ENCODE measurements at places on chromosomes 13 and 19.
A peak's percentile ranks its signal among the peaks of the same experiment; 100 is the strongest.

DNA sequence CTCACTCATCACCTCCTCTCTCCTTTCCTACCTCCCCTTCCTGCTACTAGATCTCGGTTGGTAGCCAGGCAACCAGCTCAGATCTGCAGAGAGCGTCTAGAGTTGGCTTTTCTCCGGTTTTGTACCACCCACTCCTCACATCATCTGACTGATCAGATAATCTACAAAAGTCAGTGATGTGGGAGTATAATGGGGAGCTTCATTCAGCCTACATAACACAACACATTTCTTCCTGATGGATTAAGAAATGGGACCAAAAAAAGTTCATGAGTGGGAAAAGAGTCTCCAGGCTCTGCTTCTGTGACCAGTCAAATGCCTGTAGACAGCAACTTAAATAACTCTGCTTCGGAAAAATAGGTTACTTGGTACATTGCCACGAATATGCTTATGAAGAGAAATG, 279.8 kb downstream of the DCLK1 start:
- DNase-seq, result no peak

- no peak for DNase-seq
Observed at GRCh38 chr13:60158321-60158801, 5.4 kb downstream of the DIAPH3 start.

DNA sequence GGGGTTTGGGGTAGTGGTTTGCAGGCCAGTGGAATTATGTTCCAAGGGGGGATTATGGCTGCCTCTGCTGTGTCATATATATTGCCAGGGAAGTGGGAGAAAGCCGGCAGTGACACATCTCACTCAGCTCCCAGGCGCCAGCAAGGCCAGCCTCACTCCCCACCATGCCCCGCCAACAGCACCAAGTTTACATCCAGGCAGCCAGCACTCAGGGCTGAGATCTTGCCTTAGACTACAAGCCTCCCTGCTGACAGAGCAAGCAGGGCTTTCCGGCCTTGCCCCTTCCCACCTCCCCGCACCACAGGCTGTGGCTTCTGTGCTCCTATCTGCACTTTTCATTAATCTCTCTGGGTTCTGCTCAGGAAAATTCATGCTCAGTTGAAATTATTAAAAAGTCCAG, 385.1 kb downstream of the MZT1 start:
- DNase-seq, result no peak

- DNase-seq, result peak; percentile 83
Observed at GRCh38 chr19:16862826-16863415, 25.9 kb upstream of the F2RL3 start.

DNA sequence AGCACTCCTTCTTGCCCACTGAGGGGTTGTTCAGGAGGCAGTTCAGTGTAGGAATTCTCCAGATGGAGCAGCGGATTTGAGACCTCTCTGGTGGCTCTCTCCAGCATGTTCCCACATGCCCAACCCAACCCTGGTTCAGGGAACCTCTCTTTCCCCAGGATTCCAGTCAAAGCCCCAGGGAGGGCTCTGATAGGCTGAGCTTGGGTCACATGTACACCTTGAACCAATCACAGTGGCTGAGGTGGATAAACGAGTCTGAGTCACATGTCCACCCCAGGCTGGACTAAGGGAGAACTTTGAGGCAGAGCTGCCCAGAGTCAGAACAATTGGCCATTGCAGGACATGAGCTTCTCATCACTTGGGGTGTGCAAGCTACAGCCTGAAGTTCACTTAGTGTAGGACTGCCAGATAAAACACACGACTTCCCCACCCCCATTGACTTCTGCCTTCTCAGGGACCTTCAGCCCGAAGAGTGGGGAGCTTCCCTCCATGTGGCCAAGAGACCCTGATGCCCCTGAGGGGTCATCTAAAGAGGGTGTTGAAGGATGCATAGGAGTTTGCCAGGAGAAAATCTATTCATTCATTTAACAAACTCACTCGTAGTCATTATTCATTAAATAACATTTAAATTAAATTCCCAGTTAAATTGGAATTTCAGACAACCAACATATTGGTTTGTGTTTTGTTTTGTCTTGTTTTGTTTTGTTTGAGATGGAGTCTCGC, 4.0 kb upstream of the MAST3 start:
- DNase-seq, result peak; percentile 49

DNA sequence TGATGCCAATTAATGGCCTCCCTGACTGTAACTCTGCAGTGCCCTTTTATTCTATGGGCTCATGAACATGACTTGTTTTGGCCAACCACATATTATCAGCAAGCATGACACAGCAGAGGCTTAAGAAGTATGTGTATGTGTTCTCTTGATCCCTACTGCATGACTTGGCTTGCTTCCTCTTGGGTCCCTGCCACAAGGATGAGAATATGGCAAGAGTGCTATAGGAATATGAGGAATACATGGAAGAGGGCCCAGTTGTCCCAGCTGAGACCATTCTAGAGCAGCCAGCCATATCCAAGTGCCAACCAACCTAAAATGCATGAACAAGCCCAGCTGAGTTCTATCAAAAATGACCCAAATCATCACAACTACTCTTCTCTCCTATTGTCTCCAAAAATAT, 576.7 kb upstream of the PCDH9 start:
- no peak for DNase-seq

DNA sequence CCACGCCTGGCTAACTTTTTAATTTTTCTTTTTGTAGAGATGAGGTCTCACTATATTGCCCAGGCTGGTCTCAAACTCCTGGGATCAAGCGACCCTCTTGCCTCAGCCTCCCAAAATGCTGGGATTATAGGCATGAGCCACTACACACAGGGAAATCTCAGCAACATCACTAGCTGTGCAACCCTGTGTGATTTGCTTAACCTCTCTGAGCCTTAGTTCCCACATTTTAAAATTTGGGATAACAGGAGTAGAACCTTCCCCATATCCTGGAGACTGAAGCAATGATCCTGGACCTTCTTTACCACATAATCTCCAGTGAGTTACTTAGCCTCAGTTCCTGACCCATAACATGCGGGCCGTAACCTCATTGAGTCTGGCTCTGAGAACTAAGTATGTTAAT, 139.1 kb downstream of the IER2 start:
- DNase-seq, result no peak

- DNase-seq, result no peak
Observed at GRCh38 chr13:113969311-113969972, 4.4 kb downstream of the C13orf46 start.

- DNase-seq, result no peak
Observed at GRCh38 chr13:99429670-99430069, 71.6 kb upstream of the TM9SF2 start.

GRCh38 chr19:38020311-38020710, 113.3 kb downstream of the SIPA1L3 start:
- peak; percentile 92 for DNase-seq

GRCh38 chr13:41107104-41107571, 25.5 kb downstream of the KBTBD6 start:
- no peak for DNase-seq

DNA sequence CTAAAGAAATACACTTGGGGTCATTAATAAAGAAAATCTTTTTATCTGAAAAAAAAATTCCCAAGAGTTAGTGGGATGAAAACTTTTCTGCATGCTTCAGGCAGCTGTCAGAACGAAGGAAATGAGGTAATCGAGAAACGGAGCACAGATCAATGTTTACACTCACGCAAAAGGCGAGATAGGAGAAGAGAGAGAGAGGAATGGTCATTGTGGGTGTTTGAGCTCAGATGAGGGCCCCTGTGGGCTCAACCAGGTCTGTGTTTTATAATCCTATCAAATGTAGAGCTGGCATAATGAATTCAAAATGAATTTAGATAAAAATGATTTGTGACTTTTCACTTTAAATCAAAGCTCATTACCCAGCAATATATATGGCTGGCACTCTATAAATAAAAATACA, 6.3 kb upstream of the RXFP2 start:
- DNase-seq, result no peak

DNA sequence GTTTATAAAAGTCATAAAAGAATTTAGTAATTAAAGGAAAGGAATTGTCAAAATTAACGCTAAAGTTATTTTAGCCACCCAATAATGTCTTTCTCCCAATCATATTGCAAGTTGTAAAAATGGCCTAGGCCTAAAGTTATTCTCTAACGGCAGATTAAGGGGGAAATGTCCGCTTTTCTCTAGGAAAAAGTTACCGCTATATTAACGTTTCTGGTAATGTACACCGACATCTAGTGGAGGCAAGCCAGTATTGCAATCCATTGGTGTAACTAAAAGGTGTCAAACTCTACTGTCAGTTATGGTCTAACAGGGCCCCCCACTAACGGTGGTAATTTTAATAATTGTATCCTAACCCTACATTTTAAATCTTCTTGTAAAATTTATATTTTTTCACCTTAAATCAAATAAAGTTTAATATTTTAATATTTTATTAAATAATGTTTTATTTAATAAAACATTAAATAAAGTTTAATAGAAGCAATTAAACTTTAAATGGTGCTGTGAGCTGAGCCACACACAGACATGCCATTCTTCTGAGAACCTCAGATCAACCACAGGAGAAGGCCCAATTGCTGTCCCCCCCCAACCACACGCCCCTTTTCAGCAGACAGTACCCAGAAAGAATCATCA, 35.9 kb upstream of the ZSCAN5A start:
- DNase-seq, result peak; percentile 61

DNA sequence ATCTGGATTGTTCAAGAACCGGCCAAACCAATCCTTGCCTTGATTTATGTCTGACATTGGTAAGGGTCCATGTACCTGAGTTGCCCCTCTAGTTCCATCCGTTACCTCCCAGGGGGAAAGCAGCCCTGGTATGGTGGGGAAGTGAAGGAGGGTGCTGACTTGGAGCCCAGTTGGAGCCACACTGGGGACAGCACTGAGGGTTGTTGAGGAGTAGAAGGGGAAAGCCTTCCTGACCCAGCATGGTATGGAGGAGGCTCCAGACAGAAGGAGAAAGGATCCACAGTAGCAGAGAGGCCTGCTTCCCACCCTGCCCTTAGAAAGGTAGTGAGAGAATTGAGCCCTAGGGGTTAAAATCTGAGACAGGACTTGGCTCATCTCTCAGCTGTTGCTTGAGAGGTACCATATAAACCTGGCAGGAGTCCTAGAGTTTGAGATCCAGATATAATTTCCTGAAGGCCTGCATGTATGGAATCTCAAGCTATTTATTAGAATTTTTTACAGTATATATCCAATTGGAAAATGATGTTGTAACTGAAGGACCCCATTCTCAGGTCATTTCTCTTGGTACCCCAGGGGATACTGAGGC, 16.7 kb upstream of the FCGBP start:
- no peak for DNase-seq

- no peak for DNase-seq
Observed at GRCh38 chr19:4196009-4196408, 13.5 kb downstream of the ANKRD24 start.

DNA sequence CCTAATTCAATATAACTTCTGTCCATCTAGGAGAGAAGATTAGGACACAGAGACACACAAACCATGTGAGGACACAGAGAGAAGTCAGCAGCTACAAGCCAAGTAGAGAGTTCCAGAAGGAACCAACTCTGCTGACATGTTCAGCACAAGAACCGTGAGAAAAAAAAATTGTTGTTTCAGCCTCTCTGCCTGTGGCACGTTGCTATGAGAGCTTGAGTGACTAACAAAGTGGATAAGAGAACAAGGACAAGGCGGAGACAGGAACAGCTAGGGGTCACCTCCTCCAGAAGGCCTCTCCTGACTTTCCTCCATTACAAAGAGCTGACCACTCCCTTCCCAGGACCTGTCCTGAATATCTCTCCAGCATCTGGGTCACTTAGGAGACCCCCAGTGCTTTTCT, 5.6 kb upstream of the SIGLEC12 start:
- no peak for DNase-seq

GRCh38 chr13:112331675-112332074, 44.5 kb upstream of the SPACA7 start:
- no peak for DNase-seq

DNA sequence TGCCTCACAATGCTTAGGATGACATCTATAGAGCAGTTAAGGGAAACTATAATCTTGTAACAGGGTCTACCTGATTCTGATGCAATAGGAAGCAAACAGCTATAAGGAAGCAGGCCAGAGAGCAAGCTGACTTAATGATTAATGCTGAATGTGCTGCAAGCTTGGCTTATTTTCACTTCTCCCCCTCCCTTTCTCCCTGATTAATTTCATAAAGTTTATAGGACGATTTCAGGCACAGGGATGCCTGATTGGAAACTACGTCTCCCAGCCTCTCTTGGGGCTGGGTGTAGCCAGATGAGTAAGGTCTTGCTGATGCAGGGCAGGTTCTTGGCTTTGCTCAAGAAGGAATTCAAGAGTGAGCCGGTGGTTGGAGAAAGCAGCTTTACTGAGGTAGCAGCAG, 82.8 kb upstream of the MRI1 start:
- DNase-seq, result no peak

- no peak for DNase-seq
Observed at GRCh38 chr13:110054041-110054440, 252.9 kb downstream of the COL4A1 start.

DNA sequence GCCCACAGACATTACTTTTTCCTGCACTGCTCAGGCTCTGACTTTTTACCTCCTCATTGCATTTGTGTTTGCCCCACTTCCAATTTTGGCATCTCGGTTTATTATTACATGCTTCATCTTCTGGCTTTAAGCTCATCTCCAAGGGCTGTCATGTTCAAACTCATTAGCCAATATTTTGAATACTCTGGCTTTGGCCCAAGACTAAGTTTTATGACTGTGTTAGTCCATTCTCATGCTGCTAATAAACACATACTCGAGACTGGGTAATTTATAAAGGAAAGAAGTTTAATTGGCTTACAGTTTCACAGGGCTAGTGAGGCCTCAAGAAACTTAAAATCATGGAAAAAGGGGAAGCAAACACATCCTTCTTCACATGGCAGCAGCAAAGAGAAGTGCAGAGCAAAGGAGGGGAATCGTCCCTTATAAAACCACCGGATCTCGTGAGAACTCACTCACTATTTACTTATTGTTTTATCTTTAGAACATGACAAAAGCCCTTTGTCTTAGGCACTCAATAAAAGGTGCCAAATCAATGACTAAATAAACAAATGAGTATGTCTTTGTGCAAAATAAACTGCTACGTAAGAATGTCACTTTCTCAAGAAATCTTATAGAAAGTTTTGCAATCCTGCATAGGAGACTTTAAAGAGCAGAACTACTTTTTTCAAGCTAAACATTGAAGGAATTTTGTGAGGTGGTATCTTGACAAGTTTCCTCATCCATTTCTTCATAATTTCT, 233.4 kb upstream of the SPRY2 start:
- DNase-seq, result no peak

Measured in NB4 (cell line).